ENCODE measurements at places on chromosomes 3 and 15.
A peak's percentile ranks its signal among the peaks of the same experiment; 100 is the strongest.

GRCh38 chr3:18752273-18752934 is 327.3 kb upstream of the SATB1 start:
- no peak for DNase-seq

DNA sequence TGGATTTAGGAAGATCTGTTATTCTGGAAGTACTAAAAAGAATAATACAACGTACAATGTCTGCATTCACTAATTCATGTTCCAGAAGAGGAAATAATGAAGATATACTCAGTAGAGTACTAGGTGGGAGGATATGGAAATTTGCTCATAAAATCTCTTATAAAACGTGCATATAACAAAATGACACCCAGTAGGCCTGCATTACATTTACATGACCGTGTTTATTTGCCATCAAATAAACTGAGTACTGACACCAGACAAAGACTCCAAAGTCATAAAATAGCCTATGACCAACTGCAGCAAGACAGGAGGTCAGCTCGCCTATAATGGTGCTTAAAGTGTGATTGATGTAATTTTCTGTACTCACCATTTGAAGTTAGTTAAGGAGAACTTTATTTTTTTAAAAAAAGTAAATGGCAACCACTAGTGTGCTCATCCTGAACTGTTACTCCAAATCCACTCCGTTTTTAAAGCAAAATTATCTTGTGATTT is 60.4 kb downstream of the DCUN1D1 start:
- peak; percentile 66 for DNase-seq

GRCh38 chr3:194401868-194402329 is 2.8 kb upstream of the GP5 start:
- DNase-seq = no peak

- DNase-seq = no peak
Measured at GRCh38 chr15:77504306-77504705, 83.6 kb downstream of the HMG20A start.

DNA sequence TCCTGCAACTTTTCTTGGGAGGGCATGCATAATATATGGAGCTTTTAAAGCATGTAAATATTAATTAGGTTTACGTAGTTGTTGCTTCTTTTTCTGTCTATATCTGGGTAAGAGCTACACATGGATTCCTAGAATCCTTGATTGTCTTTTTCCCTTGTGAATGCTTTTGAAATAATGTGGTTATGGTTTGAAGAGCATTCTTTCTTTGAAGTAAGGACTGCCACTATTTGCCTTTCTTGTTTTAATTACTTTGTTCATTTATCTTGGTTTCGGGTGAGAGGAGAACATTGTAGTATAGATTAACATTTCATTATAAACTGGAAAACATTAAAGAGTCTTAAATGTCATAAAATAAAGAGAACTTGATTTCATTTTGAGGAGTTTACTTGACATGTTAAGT is 674.0 kb downstream of the ZBBX start:
- DNase-seq = no peak
